Fibroblast of mammary gland (primary cell): ENCODE measurements at places on chromosomes 6 and 20.

DNA sequence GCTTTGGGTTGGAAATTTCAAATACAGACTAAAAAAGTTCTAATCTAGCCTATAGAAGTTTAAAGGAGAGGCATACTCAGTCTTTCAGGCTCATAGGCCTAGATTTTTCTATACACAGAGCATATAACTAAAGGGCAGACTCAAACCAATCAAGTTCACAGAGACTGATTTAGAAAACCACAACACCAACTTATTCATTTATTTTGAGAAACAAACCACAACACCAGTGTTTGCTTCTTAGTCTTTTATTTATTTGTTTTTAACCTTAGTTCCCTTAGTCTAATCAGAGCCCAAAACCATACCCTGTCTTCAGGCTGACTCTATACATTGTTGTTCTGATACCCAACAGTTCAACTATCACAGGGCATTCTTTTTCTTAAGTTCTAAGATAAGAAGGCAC is 103.7 kb downstream of the REV3L start:
- DNase-seq, result no peak

- DNase-seq, result peak; percentile 83
These were observed 1.8 kb downstream of the GSTA4 start for GRCh38 chr6:52992980-52993920.

DNA sequence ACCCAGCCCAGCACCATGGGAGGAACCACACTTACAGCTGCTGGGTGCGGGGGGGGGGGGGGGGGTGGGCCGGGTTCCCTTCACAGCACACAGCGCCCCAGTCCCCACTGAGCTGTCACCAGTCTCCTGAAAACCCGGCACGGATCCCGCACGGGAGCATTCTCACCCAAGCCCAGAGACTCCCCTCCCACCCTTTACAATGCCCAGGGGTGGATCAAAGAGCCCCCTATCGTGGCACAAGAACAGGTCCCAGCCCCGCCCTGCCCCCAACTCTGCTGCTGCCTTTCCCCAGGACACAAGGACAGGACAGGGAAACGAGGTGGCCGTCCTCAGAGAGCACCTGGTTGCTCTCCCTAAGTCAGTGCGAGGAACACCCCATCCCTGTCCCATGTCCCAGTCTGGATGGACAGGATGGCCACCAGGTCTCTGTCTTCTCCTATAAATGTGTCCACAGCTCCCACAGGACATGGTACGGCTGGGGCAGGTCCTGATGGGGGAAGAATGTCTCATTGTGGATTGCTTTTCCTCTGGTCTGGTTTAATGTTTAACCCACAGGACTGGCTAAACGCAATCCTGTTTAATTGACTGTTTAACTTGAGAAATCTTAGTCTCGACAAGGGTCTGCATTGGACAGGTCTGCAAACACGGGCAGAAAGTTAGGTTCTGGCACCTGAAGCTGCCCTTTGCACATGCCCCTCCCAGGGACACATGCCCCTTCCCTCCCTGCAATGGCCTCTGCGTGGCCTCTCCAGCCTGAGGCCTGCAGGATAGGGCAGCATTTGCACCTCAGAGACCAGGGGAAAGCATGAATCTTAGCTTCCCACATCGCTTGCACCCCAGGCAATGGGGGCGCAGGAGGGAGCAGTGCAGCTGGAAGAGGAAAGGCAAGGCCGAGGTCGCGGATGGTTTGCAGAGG is 45.3 kb downstream of the DACT2 start:
- no peak for DNase-seq

DNA sequence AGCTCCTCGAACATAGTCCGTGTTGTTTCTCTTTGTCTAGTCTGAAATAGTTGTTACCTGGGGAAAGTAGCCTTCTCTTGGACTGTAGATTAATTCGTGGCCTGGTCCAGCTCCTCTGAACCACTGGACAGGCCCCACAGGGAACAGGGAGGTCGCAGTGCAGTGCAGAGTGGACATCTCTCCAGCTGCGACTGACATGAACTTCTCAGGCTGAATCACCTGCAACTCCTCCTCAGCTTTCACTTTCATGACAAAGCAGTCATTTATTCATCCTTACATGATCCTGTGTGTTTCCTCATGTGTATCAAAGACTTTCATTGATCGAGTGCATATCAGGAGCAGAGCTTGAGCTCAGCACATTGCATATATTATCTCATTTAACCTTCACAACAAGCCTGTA is 19.1 kb upstream of the SIRPG start:
- no peak for DNase-seq

GRCh38 chr20:2206957-2207769 is 88.6 kb upstream of the TGM3 start:
- peak; percentile 41 for DNase-seq

DNA sequence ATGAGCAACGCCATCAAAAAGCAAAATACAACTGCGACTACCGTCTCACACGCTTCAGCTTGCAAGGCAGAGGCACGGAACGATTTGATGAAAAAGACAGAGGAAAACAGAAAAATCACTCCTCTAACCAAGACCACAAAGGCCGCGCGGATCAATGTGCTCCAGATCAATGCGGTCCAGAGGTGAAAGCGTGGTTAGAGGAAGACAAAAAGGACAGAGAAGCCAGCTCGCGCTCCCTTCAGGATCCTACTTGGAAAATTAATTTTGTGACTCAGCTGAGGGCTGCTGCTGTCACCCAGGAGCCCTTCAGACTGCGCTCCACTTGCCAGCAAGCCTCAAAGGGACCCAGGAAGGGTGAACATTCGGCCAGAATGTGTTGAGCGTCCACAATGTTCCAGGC is 140.2 kb upstream of the RPS6KA2 start:
- no peak for DNase-seq

- DNase-seq, result no peak
These were observed 74.4 kb downstream of the TIAM2 start for GRCh38 chr6:155069543-155069942.

GRCh38 chr6:109379711-109380110 is 2.6 kb downstream of the CD164 start:
- DNase-seq, result peak; percentile 38

DNA sequence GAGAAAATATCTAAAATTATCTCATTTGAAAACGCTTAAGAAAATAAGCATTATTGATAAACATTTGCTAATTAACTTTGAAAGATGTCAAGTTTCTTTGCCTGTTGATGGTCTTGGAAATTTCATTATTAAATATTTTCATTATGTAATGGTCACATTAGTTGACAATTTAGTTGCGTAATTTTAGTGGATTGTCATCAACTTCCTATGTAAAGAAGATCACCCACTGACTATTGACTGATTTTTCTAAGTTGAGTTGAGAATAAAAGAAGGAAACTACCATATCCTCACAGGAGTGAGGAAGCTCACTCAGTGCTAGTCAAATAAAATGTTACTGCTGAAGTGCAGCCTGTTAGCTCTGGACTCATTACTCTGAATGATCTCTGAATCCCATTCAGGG is 79.9 kb upstream of the LY86 start:
- DNase-seq, result no peak

DNA sequence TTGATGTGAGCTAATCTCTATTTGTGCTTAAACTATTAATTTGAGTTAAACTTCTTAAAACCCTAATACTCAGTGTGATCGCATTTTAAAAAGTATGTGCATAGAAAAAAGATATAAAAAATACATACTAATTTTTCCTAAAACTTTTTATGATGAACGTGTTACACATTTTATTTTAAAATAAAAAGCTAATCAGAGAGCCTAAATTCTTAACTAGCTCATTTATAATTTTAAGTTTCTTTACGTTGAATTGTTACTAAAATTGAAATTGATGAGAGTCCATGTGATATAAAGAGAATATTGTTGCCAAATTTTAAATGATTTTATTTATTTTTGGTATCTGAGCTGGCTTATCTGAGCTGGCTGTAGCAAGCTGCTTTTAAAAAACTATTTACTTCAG is 6.6 kb downstream of the MAP3K4 start:
- DNase-seq, result no peak

DNA sequence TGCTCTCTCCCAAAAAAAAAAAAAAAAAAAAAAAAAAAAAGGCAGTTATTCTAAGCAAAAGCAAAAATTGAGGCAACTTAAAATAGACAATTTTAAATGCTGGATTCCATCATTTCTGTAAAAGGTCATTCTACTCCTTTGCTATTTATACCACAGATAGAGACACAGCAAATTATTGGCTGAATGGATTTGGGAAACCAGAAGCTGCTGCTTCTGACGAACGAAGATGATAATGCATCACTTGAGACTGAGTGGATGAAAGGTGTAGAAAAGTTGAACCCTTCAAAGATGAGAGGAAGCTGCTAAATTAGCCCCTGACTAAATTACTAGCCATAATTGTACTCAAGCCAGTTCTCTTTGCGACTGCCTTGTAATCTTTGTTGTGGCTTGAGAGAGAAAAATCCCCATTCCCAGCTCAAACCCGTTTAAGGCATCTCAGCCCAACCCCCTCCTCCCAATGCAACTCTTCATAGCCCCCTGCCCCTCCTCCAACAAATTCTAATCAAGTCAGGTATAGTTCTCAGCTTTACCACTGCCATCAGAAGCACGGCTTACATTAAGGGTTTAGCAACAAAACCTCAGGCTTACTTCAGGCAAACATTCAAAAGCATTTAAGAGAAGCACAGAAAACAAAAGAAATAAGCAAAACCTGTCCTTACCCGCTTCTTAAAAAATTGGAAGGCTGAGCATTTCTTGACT is 1.0 kb downstream of the SGK1 start:
- no peak for DNase-seq

DNA sequence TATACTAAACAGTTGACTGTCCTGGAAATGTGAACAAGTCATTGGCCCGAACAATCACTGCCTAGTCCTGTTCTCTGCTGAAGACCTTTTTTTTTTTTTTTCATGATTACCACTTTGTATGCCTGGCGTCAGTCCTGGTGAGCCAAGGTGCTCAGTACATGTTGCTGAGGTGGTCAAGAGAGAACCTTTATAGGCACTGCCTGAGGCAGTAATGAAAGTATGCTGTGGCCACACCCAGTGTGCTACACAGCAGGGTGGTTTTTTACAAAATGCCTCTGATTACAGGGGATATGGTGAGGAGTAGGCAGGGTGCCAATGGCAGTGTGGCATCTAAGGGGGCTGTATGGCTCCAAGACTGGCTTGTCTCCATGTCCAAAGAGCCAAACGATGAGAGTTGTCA is 135.1 kb upstream of the ENPP5 start:
- no peak for DNase-seq

GRCh38 chr6:118675225-118675624 is 23.8 kb upstream of the CEP85L start:
- no peak for DNase-seq

GRCh38 chr20:48674461-48674860 is 153.3 kb downstream of the PREX1 start:
- DNase-seq, result no peak

GRCh38 chr20:38871560-38871953 is 54.7 kb upstream of the FAM83D start:
- DNase-seq, result no peak

- no peak for DNase-seq
These were observed 126.5 kb downstream of the REV3L start for GRCh38 chr6:111356551-111356950.

DNA sequence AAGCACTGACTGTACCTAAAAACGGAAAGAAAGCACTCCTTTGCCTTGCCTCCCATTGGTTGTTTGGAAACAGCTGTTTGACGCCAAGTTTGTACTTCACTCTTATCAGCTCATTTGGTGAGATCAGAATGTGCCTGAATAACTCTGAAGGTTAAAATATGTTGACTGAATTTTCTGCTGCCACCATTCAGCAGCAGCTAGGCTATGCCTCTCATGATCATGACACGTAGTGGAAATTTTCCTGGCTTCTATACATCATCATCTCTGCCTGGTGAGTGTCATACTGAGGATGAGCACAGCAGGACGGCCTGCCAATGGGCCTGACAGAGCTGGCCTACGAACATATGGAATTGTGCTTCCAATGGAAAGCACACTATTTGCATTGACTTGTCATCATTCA is 704.9 kb upstream of the CITED2 start:
- DNase-seq, result peak; percentile 39

DNA sequence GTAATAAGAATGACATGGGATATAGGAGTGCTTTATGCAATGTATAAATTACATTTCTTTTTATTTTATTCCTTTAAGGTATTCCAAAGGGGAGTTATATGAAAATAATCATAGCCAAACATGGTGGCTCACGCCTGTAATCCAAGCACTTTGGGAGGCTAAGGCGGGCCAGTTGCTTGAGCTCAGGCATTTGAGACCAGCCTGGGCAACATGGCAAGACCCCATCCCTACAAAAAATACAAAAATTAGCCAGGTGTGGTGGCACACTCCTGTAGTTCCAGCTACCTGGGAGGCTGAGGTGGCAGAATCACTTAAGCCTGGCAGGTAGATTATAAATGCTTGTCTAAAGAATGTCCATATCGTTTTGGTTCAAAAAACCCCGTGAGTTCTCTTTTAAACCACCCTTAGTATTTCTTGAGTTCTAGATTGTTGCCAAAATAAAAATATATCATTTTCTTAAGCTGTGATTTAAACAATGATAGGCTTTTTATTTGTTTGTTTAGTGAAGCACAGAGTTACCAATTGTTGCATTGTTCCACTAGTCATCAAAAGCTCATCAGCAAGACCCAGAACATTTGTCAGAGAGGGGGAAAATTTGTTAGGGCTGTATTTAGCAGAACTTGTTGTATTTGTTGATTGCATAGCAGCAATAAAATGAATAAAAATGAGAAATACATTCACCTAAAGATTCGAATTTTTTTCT is 146.2 kb downstream of the KHDC1L start:
- DNase-seq, result peak; percentile 39

DNA sequence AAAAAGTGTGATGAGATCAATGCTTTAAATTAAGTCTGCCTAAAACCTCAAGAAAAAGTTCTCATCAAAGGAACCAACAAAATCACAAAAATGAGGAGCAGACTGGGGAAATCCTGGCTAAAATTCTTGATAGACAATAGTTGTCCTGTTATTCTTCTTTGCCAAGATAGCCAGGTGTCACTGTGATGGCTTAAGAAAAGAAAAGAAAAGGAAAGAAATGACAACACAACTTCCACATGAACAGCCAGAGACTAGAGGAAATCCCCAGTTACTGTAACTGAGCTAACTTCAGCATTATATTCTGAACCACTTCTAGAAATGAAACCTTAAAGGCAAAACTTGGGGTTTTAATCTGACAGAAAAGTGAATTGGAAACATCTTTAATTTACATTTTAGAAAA is 129.6 kb downstream of the CD24 start:
- DNase-seq, result no peak

DNA sequence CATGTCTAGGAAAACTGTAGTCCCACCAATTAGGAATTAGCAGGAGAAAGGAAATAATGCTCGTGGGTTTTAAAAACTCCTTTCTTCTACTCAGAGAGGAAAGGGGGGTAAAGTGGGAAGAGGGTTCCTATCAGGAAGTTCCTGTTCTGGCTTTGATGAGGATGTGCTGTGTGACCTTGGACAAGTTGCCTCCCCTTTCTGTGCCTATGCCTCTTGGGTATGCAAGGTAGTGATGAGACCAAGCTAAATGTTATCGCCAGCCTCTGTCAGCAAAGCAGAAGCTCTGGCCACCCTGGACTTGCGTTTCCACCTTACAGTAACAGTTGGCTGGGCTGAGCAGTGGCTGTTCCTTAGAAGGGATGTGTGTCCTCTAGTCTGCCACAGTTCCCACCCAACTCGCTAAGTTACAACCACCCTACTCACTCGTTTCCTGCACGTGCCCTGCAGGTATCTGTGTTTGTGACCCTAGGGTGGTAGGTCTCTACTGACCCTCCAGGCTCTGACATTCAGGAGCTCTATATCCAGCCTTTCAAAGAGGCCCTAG is 110.0 kb downstream of the PREX1 start:
- DNase-seq, result no peak
